ENCODE measurements at places on chromosomes 1 and 21.

DNA sequence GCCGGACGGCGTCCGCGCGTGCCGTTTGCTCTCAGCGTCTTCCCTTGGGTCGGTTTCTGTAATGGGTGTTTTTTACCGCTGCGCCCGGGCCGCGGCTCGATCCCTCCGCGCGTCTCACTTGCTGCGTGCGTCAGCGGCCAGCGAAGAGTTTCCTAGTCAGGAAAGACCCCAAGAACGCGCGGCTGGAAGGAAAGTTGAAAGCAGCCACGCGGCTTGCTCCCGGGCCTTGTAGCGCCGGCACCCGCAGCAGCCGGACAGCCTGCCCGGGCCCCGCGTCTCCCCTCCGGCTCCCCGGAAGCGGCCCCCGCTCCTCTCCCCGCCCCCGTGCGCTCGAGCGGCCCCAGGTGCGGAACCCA lies 159.8 kb downstream of the RUNX1 start:
- peak; percentile 82 for DNase-seq

- no peak for DNase-seq
These were observed 20.0 kb downstream of the PHLDA3 start for GRCh38 chr1:201448990-201449389.

- no peak for DNase-seq
These were observed 1.6 kb downstream of the CDC42 start for GRCh38 chr1:22053861-22054770.

DNA sequence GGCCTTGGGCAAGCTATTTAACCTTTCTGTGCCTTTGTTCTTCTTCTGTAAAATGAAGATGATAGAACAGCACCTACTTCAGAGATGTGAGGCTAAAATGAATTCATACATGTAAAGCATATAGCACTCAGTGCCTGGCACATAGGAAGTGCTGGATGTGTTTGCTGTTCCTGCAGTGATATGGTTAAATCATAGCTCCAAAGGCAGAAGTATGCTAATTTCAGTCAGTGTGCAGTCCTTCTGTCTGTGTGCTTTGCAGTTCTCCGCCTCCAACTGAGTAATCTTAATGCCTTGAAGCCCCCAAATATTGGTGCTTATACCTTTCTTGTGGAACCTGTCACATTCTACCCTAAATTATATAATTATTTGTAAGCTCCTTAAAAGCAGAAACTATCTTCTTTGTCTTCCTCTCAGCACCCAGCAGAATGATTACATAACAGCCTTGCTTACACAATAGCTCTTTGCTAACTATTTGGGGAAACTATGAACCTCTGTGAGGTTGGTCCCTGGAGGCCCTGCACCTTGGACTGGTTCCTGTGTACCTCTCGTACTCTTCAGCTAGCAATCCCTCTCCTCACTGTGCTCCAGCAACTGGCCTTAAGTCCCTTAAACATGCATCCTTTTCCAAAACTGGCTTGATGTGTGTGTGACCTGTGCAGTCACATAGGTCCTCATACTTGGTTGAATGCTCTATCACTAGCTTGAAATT lies 57.0 kb upstream of the CACYBP start:
- no peak for DNase-seq

- DNase-seq = no peak
These were observed 48.0 kb downstream of the IL6R start for GRCh38 chr1:154453161-154453560.

GRCh38 chr1:64757213-64757612 lies 12.3 kb downstream of the RAVER2 start:
- no peak for DNase-seq

GRCh38 chr1:64701071-64701470 lies 43.8 kb upstream of the RAVER2 start:
- no peak for DNase-seq

DNA sequence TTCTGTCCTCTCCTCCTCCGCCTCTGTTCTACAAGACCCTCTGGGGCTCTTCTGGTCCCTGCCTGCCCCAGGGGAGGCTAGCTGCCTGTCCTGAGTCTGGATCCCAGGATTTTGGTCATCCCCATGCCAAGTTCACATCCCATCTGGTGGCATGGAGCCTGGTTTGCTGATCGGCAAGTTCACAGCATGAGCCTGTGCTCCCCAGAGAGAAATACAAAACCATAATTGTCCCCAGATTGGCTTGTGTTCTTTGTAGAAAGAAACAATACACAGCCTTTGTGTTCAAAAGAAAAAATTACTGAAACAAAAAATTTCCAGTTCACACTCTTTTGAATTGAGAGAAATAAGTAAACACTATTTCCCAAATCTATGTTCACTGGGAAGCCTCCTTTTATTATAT lies 149.4 kb upstream of the ZC3H12A start:
- DNase-seq = no peak

DNA sequence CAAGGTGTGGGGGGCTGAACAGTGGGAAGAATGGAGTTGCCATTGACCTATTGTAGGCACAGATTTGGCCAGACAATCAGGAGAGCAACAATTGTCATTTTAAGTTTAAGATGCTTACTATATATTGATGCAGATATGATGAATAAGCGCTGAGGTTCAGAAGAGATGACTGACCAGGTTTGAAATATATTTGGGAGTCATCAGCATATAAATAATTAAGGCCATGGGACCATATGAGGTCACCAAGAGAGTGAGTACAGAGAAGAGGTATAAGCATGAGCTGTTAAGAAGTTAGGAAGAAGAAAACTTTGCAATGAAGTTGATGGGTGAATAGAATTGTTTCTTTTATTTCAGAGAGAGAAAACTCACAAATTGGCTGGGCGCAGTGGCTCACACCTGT lies 4.5 kb upstream of the GADD45A start:
- no peak for DNase-seq

DNA sequence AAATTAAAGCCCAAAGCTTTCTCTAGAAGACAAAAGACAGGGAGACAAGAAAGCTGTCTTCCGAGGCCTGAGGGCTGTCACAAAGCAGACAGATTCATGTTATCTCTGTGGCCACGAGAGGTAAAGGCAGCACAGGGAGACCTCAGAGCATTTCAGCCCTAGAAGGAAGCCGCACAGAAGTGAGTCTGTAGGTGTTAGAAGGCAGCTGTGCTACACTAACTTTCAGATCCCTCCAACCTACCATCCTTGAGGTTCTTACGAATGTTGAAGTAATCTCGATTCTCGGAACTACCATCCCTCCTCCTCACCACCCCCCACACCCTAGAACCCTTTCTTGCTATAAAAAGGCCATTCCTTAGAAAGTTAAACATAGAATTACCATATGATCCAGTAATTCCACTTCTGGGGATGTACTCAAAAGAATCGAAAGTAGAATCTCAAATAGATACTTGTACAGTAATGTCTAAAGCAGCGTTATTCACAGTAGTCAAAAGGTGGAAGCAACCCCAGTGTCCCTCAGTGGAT lies 21.5 kb upstream of the LYST start:
- DNase-seq = peak; percentile 69

GRCh38 chr1:11984576-11984975 lies 4.3 kb downstream of the MFN2 start:
- no peak for DNase-seq

DNA sequence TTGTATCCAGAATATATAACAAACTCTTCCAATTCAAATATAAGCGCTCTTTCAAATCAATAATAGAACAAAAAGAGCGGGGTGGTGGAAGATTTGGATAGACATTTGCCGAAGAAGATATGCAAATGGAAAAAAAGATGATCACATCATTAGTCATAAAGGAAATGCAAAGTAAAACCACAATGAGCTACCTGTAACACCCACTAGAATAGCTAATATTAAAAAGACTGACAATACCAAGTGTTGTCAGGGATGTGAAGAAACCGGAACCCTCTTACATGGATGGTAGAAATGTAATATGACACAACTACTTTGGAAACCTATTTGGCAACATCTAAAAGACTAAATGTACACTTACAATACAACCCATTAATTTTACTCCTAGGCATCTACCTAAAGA lies 5.7 kb upstream of the TRAF5 start:
- DNase-seq = no peak

DNA sequence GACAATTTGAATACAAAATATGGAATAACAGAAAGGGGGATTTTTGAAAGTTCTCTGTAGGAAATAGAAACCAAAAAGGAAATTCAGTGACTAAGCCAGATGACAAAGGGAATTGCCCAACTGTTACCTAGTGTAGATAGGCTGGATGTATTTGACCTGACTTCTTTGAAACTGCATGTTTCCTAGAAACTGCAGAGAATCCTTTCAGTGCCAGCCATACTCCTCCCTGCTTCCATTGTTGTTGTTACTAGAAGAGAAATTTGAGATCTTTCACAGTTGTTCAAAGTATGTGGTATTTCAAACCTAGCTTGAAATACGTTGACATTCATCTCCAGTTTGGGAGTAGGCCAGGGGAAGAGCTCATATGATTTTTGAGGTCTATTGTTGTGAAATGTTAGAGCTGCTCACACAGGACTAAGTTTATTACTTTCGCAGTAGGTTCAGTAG lies 1.8 kb upstream of the GBP5 start:
- DNase-seq = no peak

DNA sequence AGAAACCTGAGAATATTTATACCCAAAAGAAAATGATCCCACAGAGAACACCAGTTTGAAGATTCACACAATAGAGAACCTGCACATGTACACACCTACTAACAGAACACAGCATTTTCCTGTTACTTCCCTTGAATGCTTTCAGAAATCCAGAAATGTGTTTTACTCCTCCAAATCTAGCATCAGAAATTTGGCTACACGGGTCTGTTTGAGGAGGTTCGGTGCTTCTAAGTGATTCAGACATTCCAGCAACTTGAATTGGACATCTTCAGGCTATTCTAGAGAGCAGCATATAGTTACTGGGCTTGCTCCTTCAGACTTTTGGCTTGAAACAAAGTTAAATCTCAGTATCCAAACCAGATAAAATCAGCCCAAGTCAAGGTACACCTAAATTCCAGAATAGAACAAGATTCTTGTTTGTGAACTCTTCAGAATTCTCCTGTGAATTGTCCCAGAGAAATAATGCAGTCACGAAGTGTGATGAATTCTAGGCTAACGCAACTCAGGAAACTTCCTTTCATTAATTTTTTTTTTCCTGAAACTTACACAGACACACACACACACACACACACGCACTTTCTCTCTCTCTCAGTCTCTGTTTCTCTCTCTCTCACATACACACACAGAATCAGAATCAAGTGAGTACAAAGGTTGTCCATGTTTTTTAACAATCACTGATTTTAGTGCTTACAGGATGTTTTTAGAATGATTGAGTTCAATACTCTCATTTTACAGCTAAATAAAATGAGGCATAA lies 278.4 kb upstream of the SNX7 start:
- no peak for DNase-seq

GRCh38 chr1:193926956-193927355 lies 740.5 kb upstream of the B3GALT2 start:
- DNase-seq = no peak

DNA sequence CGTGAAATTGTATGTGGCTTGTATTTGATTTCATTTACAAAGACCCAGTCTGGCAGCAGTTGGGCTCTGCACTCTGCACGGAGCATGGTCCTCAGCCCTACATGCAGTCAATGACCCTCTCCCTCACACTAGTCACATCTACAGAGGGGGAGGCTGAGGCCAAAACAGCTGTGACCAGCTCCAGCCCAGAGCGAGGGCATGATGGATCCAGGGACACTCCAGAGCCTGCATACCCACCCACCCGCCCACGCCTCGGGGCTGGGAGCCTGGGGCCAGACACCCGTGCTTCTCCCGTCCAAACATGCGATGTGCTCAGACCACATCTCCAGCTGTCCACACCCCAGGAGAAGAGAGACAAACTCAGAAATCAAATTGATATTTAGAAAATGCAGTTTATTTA lies 14.0 kb upstream of the PRDM16 start:
- no peak for DNase-seq

DNA sequence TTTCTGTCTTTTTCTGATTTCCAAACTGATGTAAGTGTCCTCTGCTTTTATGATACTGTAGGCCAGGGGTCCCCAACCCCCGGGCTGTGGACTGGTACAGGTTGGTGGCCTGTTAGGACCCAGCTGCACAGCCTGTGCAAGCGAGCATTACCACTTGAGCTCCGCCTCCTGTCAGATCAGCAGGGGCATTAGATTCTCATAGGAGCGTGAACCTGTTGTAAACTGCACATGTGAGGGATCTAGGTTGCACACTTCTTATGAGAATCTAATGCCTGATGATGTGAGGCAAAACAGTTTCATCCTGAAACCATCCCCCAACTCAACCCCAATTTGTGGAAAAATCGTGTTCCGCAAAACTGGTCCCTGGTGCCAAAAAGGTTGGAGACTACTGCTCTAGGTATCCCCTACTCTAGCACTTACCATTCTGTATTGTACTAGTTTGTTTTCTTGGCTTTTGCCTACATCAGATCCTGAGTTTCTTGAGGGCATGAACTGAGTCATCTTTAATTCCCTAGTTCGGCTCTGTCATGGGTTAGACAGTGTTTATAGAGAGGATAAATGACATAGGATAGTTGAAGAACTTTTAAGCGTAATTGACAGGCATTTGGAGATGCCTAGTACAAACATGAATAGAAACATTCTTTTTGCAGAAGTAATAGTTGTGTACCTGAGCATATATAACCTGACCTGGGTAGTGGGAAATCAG lies 4.1 kb downstream of the ABCD3 start:
- DNase-seq = no peak

GRCh38 chr1:240806200-240806745 lies 194.3 kb upstream of the GREM2 start:
- DNase-seq = no peak

GRCh38 chr1:37159102-37159501 lies 124.8 kb upstream of the GRIK3 start:
- no peak for DNase-seq

- DNase-seq = no peak
These were observed 40.4 kb upstream of the LRRN2 start for GRCh38 chr1:204725821-204726448.

GRCh38 chr1:187630653-187631380 lies 802.1 kb downstream of the PLA2G4A start:
- no peak for DNase-seq

DNA sequence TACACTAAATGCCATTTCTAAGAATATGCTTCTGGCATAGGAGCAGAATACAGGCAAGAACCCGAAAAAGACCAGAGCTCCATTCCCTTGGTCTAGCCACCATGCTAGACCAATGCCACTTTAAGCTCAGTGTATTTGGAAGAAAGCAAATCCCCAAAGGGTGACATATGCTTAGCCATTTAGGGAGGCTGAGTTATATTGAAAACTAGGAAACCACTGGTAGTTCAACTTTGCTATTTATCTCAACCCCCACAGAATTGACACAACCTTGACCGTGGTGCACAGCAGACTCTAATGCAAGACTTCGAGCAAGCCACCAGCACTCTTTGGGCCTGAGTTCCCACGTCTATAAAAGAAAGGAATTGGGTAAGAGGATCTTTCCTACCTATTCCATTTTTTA lies 167.9 kb downstream of the ADSS2 start:
- DNase-seq = no peak

DNA sequence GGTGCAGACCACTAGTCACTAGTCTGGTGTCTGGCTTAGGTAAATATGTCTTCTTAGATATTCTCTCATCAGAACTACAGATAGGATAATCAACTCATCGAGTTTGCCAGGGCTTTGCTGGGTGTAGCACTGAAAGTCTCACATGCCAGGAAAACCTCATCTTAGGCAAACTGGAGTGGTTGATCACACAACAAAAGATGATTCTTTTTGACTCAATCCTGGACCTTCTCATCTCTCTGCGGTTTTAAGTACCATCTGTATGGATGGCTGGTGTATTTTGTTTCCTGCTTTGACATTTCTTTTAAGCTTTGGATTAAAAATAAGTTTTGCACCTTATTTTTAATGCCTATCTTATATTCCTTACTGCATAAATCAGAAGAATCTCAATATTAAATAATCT lies 11.3 kb downstream of the GBP2 start:
- DNase-seq = no peak

GRCh38 chr1:155044812-155045657 lies 6.1 kb upstream of the ADAM15 start:
- DNase-seq = peak; percentile 49

GRCh38 chr1:39850606-39851216 lies 32.6 kb downstream of the TRIT1 start:
- no peak for DNase-seq
